Activated T-helper 2 cell treated with anti-CD3 and anti-CD28 coated beads, Interferon-gamma antibody, Interleukin-2, Interleukin-4, amounts not matched to agents 10 μg/mL and 5 μg/mL and 100 μg/mL, durations not matched to agents 14 hours and 24 hours and 36 hours (primary cell): ENCODE measurements at places on chromosomes 7 and 10. TPM values are rescaled to one million over a fixed set of nuclear protein-coding genes. Genes with fewer than 3 reads are reported as not detected.

DNA sequence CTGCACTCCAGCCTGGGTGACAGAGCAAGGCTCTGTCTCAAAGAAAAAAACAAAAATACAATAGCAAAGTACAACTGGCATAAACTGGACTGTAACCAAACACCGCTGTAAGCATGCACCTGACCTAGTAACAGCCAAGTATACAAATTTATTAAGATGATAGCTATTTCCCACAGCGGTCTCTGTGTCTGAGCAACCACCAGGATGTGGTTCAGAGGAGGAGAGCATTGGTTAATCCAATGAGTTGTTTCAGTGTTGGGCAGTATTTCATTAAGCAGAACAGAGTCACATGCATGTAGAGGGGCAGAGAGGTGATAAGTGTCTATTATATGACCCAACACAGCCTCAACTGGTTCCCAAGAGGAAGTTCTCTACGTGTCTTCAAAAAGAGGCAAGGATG, 4.0 kb downstream of the SLC16A12 start:
- peaks cover 52% of the 10 kb centered on the region for H3K27me3 ChIP-seq
- no peak for DNase-seq
- peaks cover 3% of the 10 kb centered on the region for H3K4me1 ChIP-seq
- H3K4me3 ChIP-seq, result no peak overlapping the region
- no peak overlapping the region for H3K27ac ChIP-seq
- no peaks in the 10 kb centered on the region for H3K36me3 ChIP-seq

DNA sequence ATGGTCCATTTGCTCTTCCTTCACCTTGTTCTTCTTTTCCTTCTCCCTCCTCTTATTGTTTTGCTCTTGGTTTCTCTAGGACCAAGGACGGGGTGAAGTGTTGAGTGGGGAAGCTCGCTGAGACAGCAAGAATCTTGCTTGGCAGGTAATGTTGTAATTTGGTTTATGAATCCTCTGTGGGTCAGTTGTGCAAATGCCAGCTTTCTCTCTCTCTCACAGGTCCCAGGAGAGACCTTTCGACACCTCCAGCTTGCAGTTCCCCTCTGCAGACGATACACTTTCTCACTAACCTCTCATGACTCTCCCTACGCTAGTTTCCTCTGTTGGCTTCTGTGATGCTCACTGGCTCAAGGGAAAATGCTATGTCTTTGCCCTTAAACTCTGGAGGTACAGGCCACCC, 77.0 kb downstream of the FRMD4A start:
- no peaks in the 10 kb centered on the region for H3K36me3 ChIP-seq
- DNase-seq, result no peak

DNA sequence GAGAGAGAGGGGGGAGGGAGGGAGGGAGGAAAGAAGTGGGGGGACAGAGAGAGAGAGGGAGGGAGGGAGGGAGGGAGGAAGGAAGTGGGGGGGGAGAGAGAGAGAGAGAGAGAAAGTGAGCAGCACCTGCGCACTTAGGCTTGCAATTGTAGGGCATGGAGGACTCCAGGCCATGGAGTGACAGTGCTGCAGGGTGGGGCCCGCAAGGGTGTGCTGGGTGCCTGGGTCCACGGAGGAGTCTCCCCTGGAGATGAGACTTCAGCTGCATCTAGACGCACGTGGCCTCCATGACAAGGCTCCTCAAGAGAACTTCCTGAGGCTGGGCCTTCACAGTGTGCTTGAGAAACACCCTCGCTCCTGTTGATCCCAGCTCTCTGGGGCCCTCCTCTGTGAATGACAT, 44.5 kb downstream of the CLRN3 start:
- no peaks in the 10 kb centered on the region for H3K36me3 ChIP-seq
- H3K4me1 ChIP-seq, result no peaks in the 10 kb centered on the region
- H3K27ac ChIP-seq, result no peak overlapping the region
- H3K27me3 ChIP-seq, result no peaks in the 10 kb centered on the region

DNA sequence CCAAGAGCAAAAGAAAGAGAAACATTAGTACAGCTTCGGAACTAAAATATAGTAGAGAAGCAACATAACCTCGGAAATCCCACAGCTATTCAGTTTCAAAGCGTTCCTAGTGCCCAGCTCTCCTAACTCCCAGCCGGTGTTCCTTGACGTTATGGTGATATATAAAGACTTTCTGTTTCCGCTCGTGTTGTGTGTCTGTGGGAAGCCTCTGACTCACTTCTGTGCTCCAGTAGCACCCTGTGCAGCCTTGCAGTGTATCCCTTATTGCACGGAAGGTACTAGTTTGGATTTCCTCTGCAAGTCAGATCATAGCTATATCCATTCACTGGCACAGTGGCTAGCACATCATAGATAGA, 535 bp downstream of the ASAH2B start:
- H3K36me3 ChIP-seq, result no peaks in the 10 kb centered on the region
- peaks cover 27% of the 10 kb centered on the region for H3K27me3 ChIP-seq
- peak overlapping the region; percentile 98 for H3K4me3 ChIP-seq
- no peak for DNase-seq
- peak overlapping the region; percentile 63 for H3K27ac ChIP-seq

- no peaks in the 10 kb centered on the region for H3K36me3 ChIP-seq
- H3K27ac ChIP-seq, result no peak overlapping the region
- no peak for DNase-seq
- no peaks in the 10 kb centered on the region for H3K4me1 ChIP-seq
- no peaks in the 10 kb centered on the region for H3K27me3 ChIP-seq
Observed at GRCh38 chr10:108545921-108546320, 1377.4 kb downstream of the XPNPEP1 start.

- H3K4me3 ChIP-seq, result no peak overlapping the region
- no peak for DNase-seq
- H3K27ac ChIP-seq, result no peak overlapping the region
- peaks cover 3% of the 10 kb centered on the region for H3K4me1 ChIP-seq
- no peaks in the 10 kb centered on the region for H3K36me3 ChIP-seq
Observed at GRCh38 chr7:16795624-16796023, 9.2 kb downstream of the AGR2 start.

- H3K4me1 ChIP-seq, result no peaks in the 10 kb centered on the region
- no peaks in the 10 kb centered on the region for H3K27me3 ChIP-seq
- no peak overlapping the region for H3K27ac ChIP-seq
Observed at GRCh38 chr10:132924046-132924952, 18.1 kb downstream of the CFAP46 start.

GRCh38 chr7:47941136-47941844, 7.0 kb downstream of the PKD1L1 start:
- H3K4me3 ChIP-seq, result no peak overlapping the region
- H3K4me1 ChIP-seq, result peaks cover 14% of the 10 kb centered on the region
- H3K36me3 ChIP-seq, result no peaks in the 10 kb centered on the region
- no peaks in the 10 kb centered on the region for H3K27me3 ChIP-seq

- no peaks in the 10 kb centered on the region for H3K27me3 ChIP-seq
- H3K27ac ChIP-seq, result no peak overlapping the region
- DNase-seq, result no peak
- H3K36me3 ChIP-seq, result peaks cover 84% of the 10 kb centered on the region
Observed at GRCh38 chr7:6020371-6021286, 10.5 kb upstream of the ANKRD61 start.

GRCh38 chr10:20492447-20492846, 404.7 kb downstream of the NEBL start:
- no peak overlapping the region for H3K27ac ChIP-seq
- no peak overlapping the region for H3K4me3 ChIP-seq
- H3K27me3 ChIP-seq, result no peaks in the 10 kb centered on the region
- no peaks in the 10 kb centered on the region for H3K4me1 ChIP-seq

Gene FGF8
- total RNA-seq, result not detected in 2 replicates

Gene IDI2
- total RNA-seq, result not detected in 2 replicates
